ENCODE measurements at places on chromosomes 5 and 9.
A peak's percentile ranks its signal among the peaks of the same experiment; 100 is the strongest.

DNA sequence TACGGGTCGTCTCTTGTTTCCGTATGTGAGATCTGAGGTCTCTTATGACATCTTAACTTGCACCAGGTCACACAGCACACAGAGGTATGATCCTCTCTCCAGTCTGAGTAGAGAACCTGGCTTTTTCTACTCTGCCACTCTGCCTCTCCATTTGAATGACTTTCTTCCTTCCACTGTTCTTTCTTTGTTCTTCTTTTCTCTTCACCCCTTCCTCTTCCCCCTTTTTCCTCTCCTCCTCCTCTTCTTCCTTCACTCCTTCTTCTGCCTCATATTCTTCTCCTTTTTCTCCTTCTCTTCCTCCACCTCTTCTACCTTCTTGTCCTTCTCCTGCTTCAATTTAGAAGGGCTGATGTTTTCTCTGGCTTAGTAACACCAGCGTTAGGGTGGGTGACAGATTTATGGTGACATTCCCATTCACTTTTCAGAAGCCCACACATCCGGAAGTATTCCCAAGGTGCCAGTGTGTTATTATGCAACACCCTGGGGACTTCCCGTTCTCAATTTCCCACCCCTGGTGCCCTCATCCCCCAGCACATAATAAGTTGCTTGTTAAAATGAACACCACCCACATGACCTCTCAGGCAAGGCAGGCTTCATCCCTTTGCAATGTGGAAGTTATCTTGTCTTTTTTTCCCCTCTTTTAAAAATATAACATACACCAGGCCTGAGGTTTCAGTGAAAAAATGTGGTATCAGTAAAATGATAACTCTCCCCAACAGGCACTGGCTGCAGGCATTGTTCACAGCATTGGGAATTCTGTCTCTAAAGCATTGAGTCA, 122.0 kb downstream of the PAPPA start:
- DNase-seq = peak; percentile 58

DNA sequence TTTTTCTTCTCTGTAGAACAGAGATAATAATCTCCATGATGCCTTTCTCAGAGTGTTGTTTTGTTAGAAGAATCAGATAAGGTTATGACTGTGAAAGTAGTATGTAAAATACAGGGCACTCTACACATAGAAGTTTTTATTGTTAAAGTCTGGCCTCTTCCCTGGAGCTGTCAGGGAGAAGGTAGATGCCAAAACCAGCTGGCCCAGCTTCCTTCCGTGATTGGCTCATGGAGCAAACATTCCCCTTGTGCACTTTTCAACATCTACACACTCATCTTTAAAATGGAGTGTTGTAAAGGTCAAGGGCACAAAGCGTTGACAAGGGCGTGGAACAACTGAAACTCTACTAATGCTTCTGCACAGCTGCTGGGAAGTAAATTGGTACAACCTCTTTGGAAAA, 7.4 kb upstream of the RNF183 start:
- DNase-seq = peak; percentile 18

DNA sequence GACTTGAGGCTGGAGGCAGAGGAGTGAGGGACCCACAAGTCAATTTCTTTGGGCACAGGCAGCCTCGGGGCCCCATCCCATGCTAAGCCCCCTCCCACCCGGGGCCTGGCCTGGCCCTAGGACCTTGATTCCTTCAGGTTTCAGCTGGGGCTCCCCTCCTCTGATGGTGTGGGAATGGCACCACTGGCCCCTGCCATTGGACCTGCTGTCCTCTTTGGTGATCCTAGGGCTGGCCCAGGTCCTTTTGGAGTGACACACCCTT, 10.5 kb downstream of the ERGIC1 start:
- DNase-seq = no peak

DNA sequence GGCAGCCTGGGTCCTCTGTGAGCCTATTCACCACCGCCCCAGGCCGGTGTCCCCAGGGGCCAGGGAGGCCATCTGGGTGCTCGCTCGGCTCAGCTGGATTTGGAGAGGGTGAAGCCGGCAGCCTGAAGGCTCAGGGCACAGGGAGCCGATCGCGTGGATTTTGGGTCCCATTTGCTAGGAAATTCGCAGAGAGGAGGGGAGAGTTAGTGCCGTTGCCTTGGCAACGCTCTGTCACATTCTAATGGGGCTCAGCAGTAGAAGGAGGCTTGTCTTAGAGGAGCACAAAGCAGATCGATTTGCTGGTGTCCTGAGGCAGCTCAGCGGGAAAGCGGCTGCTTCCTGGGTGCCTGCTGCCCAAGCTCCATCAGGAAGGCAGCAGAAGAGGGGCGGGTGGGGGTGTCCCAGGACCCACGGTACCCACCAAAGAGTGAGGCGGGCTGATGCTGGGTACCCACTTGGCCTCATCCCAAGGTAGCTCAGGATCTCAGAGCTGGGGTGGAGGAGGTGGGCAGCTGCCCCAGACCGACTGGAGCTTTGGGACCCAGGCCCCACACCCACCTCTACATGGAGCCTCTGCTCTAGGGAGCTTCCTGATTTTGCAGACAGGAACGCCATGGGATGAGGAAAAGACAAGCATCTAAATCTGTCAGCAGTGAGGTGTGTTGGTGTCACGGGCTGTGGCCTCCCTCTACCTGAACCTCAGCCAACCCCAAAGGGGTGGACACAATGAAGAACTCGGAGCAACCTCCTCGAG, 17.1 kb upstream of the OLFM1 start:
- DNase-seq = no peak

GRCh38 chr5:142063878-142064331, 44.7 kb upstream of the NDFIP1 start:
- peak; percentile 80 for DNase-seq

DNA sequence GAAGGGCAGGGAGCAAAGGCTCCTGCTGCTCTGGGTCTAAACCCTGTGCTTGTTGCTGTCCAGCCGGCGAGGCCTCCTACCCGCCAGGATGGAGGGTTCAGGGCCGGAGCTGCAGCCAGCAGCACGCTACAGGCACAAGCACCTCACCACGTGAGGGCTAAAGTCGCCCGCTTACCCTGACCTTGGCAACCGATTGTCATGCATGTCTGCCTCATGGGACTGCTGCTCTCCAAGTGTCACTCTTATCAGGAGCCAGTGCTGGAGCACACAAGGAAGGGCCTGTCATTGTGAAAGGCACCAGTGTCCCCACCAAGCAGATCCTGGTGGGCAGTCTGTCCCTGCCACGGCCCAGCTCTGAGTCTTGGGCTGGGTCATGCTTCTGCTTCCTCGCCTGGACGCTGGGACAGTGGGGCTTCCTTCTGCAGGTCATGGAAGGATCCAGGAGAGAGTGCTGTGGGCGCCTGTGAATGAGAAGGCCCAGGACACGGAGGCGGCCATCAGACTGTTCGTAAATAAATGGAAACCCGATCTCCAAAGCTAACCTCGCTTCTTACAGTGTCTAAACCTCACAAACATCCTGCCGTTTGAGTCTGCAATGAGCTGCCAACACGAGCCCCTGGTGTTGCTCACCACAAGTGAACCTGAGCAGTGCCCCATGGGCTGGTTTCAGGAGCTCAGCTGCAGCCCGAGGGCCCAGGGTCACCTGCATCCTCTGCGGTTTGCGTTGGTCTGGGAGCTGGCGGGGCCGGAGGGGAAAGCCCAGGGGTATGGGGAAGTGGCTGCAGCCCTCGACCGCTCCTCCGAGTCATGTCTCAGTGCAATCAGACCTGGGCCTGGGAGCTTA, 58.2 kb upstream of the RXRA start:
- no peak for DNase-seq

- DNase-seq = no peak
Observed at GRCh38 chr5:79602889-79603288, 9.4 kb upstream of the TENT2 start.

- DNase-seq = peak; percentile 72
Observed at GRCh38 chr5:151126199-151126645, 31.4 kb downstream of the ANXA6 start.

DNA sequence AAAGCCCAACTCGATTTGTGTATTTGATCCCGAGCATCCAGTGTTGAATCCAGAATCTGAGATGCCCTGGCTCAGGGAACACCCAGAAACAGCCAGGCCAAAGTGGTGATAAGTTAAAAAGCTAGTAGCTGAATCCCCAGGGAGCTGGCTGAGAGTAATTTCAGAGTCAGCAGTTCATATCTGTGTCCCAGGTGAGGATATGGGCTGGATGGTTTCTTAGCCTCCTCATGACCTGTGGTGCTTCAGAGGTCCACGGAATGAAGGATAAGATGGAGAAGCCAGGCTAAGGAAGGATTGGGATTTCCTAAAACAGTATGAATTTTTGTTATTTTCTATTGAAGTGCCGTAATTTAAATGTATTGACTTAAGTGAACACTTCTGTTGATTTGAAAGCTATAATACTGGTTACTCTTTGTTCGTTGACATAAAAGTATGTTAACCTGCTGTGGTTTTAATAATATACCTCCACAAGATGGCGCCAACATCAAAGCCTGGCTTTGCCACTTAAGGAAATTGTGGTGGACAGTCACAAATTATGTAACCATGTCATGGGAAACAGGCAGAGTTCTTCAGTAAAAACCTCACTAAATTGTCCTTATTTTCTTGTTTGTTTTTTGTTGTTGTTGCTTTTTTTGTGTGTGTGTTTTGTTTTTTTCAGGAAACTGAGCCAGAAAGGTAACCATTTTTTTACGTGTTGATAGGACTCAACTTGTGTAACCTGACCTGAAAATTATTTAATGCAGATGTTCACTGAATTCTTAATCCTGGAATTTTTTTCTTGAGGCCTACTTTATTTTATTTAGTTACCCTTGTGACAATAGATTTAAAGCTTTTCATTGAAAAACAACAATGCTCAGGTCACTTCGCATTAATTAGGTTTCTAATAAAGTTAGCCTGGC, 11.4 kb downstream of the MTAP start:
- peak; percentile 87 for DNase-seq

DNA sequence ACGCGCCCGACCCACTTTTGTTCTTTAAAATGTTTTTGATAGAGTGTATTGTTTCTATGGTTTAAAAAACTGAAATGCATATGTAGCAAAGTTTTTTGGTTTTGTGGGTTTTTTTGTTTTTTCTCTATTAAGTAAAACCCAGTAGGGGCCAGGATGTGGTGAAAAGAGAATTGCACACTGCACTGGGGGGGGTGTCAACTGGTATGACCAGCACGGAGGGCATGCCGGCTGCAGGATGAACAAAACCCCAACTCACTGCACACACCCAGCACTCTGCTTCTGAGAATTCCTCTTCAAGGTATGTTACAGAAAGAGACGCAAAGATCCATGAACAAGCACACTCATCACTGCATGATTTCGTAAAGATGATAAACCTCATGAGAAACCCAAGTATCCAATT, 75.0 kb downstream of the STK10 start:
- DNase-seq = no peak

DNA sequence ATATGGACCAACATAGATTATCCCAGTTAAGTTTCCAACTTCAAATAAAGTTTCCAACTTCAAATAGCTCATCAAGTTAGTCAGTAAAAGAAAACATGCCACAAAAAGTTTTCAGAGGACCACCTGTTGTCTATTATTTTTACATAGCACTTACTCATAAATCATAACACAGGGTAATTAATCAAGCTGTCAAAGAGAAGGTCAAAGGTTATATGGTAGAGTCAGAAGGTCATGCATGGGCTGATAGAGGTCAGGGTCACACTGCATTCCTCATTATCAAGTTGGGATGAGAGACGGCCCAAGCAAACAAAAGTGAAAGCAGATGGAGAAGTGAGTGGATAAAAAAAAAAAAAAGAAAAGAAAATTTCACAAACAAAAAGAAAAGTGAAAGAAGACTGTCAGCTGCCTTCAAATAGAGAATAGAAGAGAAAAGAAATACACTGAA, 145.5 kb upstream of the POU5F2 start:
- DNase-seq = no peak

GRCh38 chr5:6545770-6546690, 86.8 kb downstream of the NSUN2 start:
- DNase-seq = peak; percentile 8

- DNase-seq = no peak
Observed at GRCh38 chr5:66949066-66949465, 247.5 kb downstream of the CD180 start.

DNA sequence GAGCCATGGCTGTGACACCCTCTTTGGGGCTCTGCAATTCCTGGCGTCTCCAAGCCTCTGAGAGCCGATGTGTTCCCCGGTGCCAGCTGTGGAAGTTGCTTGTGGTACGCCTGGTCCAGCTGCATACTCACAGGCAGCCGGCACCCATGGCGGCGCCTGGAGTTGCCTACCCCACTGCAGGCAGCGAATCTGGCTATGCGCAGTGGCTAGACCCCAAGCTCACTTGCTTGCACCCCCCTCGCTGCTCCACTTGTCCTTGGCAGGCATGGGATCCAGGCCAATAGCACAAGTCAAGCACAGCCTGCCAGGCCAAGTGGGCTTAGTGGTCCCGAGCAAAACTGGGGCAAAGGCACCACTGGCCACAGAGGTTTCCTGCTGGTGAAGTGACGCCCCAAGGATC, 24.7 kb upstream of the GABRA6 start:
- no peak for DNase-seq

DNA sequence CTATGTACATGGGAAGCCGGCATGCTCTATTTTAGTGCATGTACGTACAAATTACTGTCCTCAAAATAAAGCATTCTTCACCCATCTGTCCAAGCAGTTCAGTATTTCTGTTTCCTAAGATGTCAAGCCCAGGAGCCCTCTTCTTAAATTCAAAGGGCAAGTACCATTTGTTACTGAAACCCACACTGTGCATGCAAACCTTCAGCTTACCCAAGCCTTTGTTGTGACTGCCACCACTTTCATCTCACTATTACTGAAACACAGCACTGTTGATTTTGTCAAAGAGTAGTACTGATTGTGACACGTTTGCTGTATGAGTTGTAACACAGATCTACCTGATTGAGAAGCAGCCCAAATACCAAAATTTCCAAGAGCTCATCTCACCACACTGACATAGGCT, 390.4 kb upstream of the IZUMO3 start:
- DNase-seq = no peak

GRCh38 chr5:98933445-98934072, 4.8 kb upstream of the CHD1 start:
- no peak for DNase-seq

DNA sequence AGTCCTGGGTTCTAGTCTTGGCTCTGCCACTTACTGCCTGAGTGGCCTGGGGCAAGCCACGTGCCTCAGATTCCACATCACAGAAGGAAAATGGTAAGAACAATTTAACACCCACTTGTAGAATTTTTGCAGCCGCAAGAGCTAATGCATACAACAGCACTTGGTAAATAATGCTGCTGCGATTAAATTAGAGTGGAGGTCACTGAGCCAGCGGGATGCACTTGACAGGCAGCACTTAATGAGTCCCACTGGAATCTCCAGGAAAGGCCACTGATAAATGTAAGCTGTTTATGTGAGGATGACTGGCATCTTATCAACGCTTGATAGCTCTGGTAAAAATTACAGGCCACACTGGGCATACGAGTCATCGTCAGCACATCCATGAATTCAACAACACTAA, 59.4 kb upstream of the UBTD2 start:
- DNase-seq = no peak

Measured in GM23248 (cell line).